ENCODE measurements at places on chromosomes 5 and 9. TPM values are rescaled to one million over a fixed set of nuclear protein-coding genes. Genes with fewer than 3 reads are reported as not detected.
A peak's percentile ranks its signal among the peaks of the same experiment; 100 is the strongest.

- no peak for DNase-seq
Observed at GRCh38 chr5:111743512-111743911, 13.5 kb downstream of the NREP start.

- DNase-seq: no peak
Observed at GRCh38 chr9:136799079-136799853, 3.1 kb downstream of the CCDC183 start.

DNA sequence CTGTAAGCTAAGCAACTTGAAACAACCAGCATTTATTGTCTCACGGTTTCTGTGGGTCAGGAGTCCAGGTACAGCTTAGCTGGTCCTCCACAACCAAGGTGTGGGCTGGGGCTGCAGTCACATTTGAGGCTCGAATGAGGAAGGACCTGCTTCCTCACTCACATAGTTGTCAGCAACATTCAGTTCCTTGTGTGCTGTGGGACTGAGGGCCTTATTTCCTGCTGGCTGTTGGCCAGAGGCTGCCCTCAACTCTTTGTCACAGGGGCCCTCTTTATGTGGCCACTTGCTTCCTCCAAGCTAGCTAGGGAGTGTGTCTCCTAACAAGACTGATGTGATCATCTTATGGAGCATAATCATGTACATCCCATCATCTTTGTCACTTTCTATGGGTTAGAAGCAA, 29.2 kb upstream of the SEMA4D start:
- no peak for DNase-seq

GRCh38 chr5:51091816-51092215, 291.4 kb upstream of the ISL1 start:
- DNase-seq: no peak

DNA sequence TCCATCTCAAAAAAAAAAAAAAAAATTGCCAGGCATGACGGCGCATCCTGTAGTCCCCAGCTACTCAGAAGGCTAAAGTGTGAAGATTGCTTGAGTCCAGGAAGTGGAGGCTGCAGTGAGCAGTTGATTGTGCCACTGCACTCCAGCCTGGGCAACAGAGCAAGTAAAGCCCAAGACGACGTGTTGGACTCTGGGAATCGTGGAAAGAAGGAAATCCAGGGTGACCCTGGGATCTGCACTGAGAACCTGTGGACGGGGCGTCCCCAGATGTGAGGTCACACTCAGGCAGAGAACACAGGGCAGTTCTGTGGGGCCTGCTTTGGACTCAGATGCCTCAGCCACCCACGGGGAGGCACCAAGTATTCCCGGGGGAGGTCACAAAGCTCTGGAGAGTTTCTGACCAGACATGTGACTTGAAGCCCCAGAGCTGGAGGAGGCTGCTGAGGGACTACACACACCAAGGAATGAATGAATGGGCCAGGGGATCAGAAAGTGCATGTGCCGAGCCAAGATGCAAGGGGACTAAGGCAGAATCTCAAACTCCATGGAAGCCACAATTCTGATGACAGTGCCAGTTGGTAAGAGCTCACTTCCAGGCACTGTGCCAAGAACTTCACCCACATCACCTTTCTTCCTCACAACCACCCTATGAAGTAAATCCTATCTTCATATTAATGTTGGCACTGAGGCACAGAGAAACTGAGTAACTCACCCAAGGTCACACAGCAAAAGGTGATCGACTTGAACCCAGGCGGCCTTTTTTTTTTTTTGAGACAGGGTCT, 12.9 kb downstream of the DYNC2I2 start:
- no peak for DNase-seq

GRCh38 chr5:81344736-81345135, 43.3 kb downstream of the ZCCHC9 start:
- DNase-seq: no peak

DNA sequence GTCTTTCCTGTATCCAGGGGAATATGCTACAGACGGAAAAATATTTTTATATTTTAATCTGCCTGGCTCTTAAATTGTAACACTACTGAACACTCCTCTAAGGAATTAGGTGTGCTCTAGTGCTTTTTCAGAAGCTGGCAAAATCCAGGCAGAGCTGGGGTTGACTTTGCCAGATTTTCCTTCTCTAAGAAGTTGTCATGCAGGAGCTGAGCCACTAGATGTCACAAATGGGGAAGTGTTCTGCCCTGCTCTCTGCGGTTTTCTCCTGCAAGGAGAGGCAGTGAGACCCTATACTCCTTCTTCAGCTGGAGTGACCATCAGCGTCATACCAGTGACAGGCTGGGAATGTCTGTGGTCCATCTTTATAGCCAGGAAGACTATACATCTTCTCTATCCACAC, 112.5 kb downstream of the HAPLN1 start:
- no peak for DNase-seq

DNA sequence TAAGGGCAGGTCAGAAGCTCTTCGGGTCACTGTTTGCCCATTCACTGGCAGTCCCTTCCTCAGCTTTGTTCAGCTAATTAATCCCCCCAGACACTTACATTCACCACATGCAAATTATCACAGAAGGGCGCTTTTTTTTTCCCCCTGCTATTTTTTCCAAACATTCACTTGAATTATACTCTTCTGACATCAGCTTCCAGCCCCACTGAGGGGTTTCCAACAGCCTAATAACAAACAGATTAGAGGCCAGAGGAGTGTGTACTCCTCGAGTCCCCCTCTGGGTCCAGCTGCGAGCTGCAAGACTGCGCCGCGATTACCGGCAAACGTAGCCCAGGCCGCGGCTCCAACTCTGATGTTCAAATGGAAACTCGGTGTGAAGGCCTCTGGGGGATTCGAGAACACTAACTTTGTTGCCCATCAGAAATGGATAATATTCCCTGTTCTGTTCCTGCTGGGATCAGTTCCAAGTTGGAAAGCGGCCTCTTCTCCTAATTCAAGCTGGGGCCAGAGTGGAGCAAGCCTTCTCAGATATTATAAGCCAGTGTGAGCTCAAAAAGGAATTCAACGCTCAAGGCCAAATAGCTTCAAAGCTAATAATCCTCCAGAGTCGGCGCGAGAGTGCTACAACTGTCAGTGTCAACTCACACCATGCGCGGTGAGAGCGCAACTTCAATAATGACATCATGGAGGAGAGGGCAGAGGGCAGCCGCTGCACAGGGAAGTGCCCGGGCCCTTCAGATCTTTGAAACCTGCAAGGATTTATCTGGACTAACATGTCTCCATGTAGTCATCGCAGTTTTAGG, 560.8 kb downstream of the BNC2 start:
- DNase-seq: no peak

DNA sequence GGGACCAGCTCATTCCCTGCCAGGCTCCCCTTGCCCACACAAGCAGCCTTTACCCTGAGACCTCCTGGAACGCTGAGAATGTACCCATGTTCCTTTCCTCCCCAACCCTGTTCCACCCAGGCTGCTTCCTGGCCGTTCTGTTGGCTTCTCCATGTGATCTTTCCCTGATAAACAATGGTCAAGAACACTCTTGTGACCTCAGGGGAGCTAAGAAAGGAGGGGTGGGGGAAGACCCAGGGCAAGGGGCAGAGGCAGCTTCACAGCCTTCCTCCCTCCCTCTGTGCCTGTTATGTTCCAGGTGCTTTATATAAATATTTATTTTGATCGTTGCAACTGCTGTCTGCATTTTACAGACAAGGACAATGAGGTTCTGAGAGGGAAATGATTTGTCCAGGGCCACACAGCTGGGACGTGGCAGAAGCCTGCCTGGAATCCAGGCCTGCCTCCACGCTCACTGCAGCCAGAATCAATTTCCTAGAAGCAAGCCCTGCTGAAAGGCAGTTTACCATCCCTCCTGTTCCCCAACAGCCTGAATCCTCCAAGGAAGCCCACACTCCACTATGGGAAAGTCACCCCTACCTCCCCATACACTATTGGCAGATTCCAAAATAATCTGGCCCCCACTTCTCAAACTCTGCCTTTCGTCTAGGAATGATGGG, 3.9 kb downstream of the SHROOM1 start:
- DNase-seq: no peak

- peak; percentile 65 for DNase-seq
Observed at GRCh38 chr9:89675058-89675742, 70.4 kb downstream of the GADD45G start.

DNA sequence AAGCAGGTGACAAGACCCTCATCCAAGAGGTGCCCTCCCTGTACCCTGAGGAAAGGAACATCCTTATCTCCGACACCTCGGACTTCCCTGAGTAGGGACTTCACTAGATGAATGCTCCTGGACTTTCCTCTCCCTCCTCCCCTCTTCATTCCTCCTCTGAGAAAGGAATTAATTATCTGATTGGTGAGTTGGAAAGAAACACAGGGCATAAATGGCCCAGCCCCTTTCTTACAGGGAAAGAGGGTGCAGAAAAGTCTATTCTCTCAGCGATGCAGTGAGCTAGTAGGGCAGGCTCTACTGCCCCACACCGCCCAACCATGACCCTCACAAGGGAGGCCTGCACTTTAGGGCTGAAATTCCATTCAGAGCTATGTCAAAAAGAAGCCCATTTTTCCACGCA, 87.5 kb downstream of the TTC39B start:
- no peak for DNase-seq

GRCh38 chr5:103283120-103283519, 24.6 kb downstream of the MACIR start:
- no peak for DNase-seq

- no peak for DNase-seq
Observed at GRCh38 chr5:100789694-100790093, 113.4 kb downstream of the ST8SIA4 start.

GRCh38 chr9:34957492-34958410, at the start of gene PHF24:
PHF24 (plus strand) TSS chr9:34958285; CDS start chr9:34971299, 13,014 bp downstream.
- no peak for DNase-seq

DNA sequence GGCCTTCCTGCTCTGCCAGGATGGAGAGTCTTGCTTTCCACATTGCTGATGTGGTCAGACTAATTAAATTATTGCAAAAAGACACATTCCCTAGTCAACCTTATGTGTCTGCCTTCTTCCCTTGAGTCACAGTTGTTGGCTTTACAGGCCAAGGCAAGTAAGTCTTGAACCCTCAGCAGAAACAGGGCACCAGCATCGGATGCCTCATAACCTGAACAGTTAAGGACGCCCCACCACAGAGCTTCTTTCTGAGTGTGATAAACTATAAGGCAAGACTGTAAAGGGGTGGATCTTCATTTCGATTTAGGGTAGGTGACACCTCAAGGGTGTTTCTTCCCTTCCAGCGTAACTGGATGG, 670 bp upstream of the KIF2A start:
- DNase-seq: no peak

DNA sequence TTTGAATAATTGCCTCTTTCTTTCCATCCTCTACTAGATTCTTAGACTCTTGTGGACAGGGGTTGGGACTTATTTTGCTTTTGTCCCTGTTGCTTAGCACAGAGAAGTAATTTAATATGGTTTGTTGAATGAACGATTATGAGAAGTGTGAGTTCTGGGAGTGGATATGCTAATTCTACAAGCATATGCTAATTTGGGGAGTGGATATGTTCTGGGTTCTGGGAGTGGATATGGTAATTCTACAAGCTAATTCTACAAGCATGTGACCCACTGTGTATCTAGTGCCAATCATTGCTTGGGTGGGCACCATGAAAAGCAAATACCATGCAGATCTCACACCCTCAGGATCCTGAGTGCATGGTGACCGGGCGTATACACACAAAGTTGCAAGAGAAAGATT, 181.8 kb upstream of the IL12B start:
- no peak for DNase-seq

- no peak for DNase-seq
Observed at GRCh38 chr5:68838157-68838718, 255.6 kb upstream of the SLC30A5 start.

DNA sequence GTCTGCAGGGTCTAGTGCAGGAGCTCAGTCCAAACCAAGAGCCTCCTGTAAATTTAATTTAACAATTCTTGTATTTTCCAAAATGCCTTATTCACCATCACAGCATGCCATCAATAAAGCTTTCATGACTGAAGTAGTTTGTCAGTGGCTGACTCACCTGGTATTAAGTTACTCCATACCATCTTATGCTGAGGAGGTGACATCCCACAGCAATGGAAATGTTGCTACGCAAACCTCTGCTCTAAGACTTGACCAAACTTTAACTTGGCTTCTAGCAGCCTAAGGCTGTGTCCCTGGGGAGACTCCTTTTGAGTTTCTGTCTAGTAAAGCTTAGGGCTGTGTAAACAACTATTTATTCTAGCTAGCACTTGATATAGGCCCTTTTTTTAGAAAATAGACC, 1231.3 kb upstream of the CDH18 start:
- no peak for DNase-seq

GRCh38 chr9:37920471-37921167, 16.7 kb upstream of the SLC25A51 start:
- DNase-seq: no peak

DNA sequence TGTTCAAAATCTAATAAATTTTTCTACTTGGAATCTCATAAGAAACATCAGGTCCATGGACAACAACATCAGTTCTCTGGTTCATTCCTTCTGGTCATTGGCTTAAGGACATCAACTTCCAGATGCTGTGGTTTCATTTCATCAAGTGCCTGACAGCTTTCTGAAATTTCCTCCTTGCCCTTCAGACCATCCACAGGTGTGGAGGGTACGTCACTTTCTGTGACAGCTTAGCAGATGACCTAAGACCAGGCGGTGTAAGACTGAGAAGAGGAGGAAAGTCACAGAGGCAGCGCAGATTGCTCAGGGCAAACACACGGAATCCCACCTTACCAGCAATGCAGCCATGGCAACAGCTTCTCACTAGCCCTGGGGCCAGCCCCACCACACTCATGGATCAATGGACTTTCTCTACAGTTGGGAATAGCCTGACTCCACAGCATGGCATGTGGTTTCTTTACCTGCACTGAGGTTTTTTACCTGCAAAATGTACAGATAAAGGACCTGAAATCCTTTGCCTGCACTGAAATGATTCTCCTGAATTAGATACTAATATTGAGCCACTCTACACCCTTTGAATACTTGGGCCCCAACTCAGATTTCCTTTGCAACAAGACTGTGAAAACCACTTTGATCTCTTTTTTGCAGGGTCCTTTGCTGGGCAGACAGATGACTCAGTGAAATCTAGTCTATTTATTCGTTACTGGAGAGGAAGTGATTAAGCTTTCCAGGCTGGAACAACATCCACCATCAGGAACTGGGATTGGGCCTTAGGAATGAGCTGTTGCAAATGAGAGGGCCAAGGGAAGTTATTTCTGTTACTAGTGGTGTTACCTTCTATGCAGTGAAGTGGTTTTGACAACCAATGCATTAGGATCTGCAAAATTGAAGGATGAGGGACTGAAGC, 26.9 kb downstream of the TICAM2 start:
- no peak for DNase-seq

The MARCHF3 gene
- 20.0 TPM for total RNA-seq

The PIP5KL1 gene
- 2.5 TPM for total RNA-seq

The GNPDA1 gene
- total RNA-seq: 31.9 TPM

The PCDHGA12 gene
- total RNA-seq: 6.8 TPM

The TNFSF8 gene
- 2.1 TPM for total RNA-seq

The CYSRT1 gene
- 1.9 TPM for total RNA-seq

The FOXE1 gene
- not detected for total RNA-seq

The NR2F1 gene
- 28.1 TPM for total RNA-seq

The CFAP90 gene
- not detected for total RNA-seq

The SUSD3 gene
- total RNA-seq: 6.5 TPM

The PPP1R26 gene
- 34.0 TPM for total RNA-seq

Data from Peyer's patch (tissue), 4 donors.